ENCODE measurements at places on chromosomes 1 and 21. TPM values are rescaled to one million over a fixed set of nuclear protein-coding genes. Genes with fewer than 3 reads are reported as not detected.
A peak's percentile ranks its signal among the peaks of the same experiment; 100 is the strongest.

DNA sequence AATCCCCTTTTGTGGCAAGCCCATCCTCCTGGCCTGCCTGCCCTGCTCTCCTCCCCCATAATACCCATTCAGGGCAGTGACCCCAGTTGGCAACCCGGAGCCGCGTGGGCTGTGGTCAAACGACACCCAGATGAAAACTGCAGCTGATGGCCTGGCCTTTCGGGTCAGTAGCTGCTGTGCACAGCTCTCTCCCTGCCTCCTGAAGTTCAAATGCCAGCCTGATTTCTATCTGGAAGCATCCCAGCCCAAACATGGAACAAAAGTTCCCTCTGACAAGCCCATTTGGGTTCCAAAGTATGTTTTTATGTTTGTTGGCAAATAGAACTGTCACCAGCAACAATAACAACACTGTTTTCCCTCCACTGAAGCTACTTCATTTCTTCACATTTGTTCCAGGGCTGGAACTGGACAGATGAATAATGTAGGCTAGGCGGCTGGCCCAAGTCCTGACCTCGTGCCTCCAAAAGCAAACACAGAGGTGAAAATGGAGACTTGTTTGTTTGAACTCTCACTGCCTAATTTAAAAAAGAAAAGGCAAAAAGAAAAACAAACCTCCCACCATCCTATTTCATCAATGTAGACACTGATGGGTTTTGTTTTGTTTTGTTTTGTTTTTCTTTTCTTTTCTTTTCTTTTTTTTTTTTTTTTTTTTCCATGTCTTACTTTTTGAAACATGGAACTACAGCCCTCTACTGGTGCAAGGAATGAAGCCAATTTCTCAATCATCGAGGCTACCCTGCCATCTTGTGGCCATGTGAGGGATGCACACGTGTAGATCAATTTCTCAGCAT is 179.0 kb downstream of the ADSS2 start:
- peak; percentile 77 for DNase-seq
- peaks cover 25% of the 10 kb centered on the region for H3K4me1 ChIP-seq
- H3K36me3 ChIP-seq, result no peaks in the 10 kb centered on the region

GRCh38 chr21:36097427-36098181 is 27.8 kb downstream of the CBR1 start:
- no peak for DNase-seq
- no peaks in the 10 kb centered on the region for H3K27me3 ChIP-seq
- no peak overlapping the region for H3K27ac ChIP-seq
- H3K4me3 ChIP-seq, result no peak overlapping the region

GRCh38 chr1:112954945-112955772 is 837 bp downstream of the SLC16A1 start:
- H3K36me3 ChIP-seq, result no peaks in the 10 kb centered on the region
- H3K4me3 ChIP-seq, result peak overlapping the region; percentile 86
- DNase-seq, result no peak
- no peaks in the 10 kb centered on the region for H3K27me3 ChIP-seq
- H3K4me1 ChIP-seq, result peaks cover 5% of the 10 kb centered on the region

DNA sequence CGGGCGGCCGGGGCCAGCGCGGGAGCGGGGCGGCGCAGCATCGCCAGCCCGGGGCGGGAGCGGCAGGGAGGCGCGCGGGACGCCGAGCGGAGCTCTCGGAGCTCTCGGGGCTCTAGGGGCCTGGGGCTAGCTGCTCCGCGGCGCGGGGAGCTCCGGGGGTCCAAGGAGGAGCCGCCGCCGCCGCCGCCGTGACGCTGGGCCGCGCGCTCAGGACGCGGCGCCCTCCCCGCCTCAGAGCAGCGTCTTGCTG is 147 bp downstream of the CLSTN1 start:
- H3K36me3 ChIP-seq, result peaks cover 3% of the 10 kb centered on the region
- H3K4me1 ChIP-seq, result peaks cover 32% of the 10 kb centered on the region
- no peak for DNase-seq
- H3K27me3 ChIP-seq, result peaks cover 20% of the 10 kb centered on the region

- H3K27ac ChIP-seq, result peak overlapping the region; percentile 82
- no peaks in the 10 kb centered on the region for H3K36me3 ChIP-seq
- no peak for DNase-seq
- H3K4me1 ChIP-seq, result peaks cover 48% of the 10 kb centered on the region
- H3K4me3 ChIP-seq, result no peak overlapping the region
Observed at GRCh38 chr1:33363470-33363861, 42.6 kb upstream of the A3GALT2 start.

The MAP3K21 gene
- total RNA-seq, result 0.94 TPM
